Pons (tissue), 1 donor: ENCODE measurements at places on chromosomes 2 and 18.
A peak's percentile ranks its signal among the peaks of the same experiment; 100 is the strongest.

DNA sequence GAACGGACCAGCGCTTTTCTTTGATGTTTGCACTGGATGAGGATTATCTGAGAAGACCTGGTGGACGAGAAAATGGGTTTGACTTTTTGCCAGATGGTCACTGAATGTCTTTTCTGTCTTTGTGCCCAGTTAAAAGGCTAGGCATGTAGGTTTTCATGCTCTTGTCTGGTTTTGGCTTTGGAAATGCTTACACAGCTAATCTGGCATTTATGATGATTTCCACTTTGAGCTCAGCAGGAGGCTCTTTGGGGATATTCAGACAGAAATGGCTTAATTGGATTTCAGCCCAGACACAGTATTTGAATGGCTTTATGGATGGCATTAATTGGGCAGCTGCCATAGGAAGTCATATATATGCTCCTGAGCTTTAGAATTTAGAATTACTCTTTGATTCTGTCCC, 59.6 kb downstream of the NCK2 start:
- DNase-seq: no peak

DNA sequence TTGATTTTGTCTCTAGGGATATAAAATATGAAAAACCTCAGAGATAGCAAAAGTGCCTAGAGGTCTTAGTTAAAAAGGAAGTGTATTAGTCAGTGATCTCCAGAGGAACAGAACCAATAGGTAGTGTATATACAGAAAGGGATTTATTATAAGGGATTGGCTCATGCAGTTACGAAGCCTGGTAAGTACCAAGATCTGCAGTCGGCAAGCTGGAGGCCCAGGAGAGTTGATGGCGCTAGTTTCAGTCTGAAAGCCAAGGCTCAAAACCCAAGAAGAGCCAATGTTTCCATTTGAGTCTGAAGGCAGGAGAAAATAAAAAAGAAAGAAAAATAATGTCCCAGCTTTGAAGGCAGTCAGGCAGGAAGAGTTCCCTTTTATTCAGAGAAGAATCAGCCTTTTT, 93.3 kb downstream of the COLEC12 start:
- no peak for DNase-seq

GRCh38 chr2:147846412-147847081, 1.7 kb downstream of the ACVR2A start:
- peak; percentile 67 for DNase-seq

GRCh38 chr2:138475277-138475776, 26.2 kb upstream of the SPOPL start:
- no peak for DNase-seq

- DNase-seq: no peak
Measured at GRCh38 chr2:24915796-24916195, 4.2 kb downstream of the ADCY3 start.

DNA sequence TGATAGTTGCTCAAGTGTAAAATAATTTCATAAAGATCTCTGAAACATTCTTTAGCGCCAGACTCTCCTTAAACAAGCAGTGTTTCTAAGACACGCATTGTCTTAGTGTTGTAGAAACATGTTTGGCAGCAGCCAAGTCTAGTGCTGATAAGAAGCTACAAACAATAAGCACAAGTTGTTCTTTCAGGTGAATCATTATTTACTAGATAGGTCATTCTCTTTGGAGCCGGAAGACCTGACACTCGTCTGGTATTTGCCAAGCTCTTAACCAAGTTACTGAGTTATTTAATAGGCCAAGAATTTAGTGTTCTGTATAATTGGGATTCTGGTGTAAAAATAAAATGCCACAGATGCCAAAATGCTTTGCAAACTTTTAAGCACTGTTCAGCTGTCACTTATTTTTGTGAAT, 852.1 kb downstream of the CPS1 start:
- DNase-seq: no peak

DNA sequence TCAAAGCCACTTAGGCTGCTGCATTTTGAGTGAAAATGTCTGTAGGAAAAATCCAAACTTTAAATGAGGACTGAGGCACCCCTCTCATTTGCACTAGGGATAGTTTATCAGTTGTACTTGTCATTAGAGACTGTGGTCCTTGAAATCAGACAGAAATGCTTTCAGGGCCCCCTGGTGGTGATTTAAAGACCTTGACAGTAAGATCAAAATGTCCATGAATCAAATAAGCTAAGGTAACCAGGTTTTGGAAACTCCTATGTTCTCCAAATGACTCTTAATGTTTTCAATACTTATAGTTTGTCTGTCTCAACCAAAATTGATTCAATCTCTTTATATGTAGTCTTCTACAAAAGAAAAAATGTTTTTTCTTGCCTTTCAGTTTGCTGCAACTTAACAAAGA, 28.8 kb upstream of the DDX18 start:
- DNase-seq: peak; percentile 43

DNA sequence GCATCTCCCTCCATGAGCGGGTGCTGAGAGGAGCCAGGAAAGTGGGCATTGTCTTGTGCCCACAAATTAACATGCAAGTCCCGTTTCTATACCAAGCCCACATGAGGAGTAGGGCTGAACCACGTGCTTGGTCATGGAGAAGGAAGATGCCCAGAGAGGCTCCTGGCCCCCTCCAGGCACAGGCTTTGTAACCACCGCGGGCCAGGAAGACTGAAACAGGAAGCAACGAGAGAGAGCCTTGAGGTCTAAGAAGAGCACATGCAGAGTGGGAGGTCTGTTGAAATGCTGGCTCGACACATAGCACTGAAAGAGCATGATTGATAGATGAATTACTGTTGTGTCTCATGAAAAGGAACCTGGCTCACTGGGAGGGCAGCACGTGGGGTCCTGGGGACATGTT, 36.3 kb downstream of the VWA3B start:
- peak; percentile 51 for DNase-seq

DNA sequence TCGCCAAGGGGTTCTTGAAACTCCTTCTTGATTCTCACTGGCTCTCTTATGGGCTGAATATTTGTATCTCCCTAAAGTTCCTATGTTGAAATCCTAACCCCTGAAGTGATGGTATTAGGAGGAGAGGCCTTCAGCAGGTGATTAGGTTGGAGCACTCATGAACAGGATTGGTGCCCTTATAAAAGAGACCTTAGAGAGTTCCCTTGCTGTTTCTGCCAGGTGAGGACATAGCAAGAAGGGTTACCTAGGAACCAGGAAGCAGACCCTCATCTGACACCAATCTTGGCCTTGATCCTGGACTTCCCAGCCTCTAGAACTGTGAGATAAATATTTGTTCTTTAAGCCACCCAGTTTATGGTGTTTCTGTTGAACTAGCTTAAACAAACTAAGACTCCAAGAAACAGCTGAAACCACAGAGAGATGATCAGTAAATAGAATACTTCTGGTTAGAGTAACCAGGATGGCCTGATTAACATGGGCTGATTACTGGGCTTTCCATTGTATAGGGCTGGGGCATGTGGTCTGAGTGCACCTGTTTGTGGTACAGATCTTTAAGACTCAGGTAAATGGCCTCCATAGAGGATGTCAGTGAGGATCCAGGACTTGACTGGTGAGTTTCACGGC, 7.7 kb upstream of the CDC42EP3 start:
- no peak for DNase-seq

- DNase-seq: no peak
Measured at GRCh38 chr2:2171624-2172023, 159.5 kb downstream of the MYT1L start.

DNA sequence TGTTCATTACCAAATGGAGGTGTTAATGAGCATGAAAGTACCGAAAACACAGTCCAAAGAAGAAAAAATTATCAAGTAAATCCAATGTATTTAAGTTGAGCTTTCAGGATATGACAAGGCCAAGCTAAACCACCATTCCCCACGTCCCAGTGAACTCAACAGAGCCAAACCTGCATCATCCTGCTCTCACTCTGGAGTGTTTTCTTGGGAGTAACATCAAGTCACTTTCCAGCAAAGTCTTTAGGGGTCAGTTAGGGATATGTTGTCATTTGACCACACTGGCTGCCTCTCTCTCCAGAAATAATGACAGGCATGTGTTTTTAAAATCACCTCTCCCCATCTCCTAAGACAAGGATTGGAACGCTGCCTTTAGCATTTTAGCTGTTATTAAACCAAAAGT, 140.5 kb downstream of the SRBD1 start:
- DNase-seq: no peak

- no peak for DNase-seq
Measured at GRCh38 chr18:48720655-48721025, 181.8 kb downstream of the CTIF start.

DNA sequence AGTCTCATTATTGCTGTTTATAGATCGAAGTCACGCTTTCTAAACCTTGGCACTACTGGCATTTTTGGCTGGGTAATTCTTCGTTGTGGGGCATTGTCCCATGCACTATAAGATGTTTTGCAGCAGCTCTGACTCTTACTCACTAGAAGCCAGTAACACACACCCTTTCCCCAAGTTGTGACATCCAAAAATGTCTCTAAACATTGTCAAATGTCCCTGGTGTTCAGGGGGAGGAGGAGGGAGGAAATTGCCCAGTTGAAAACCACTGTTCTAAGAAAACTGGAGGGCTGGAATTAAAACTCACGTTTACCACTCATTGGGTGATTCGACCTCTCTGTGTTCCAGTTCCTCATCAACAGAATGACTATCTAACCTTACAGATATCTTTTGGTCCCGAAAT, 115.7 kb upstream of the KLF7 start:
- no peak for DNase-seq

DNA sequence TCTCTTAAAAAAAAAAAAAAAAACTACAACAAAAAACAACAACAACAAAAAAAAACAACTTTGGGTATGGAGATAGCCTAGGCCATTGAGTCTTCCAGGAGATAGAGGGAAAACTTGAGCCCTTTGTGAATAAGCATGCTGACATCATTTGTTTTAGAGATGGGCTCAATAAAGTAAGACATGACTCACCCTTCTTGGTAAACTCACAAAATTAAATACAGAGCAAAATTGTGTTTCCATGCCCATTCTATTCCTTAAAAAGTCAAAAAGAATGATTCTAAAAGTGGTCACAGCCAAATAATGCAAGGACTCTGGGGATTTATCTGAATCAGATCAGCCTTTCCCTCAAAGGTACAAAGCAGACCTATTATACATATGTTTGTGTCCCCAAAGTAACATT, 117.4 kb downstream of the ETAA1 start:
- DNase-seq: no peak

DNA sequence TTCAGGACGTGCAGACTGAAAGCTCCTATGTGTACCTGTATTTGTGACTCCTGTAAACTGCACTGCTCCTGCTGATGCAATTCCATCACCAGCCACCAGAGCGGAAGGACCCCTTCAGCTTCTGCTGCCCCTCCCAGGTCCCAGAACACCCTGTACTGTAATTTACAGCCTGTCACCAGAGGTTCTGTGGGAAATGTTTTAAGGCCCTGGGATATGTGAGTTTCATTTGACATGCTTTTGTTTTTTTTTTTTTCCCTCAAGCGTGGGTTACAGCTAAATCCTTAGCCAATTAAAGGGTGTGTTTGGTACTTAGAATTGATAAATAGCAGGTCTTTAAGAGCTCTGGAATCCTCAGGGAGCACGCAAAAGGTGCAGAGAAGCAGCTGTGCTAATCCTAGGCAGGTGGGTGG, 79.4 kb downstream of the KCTD1 start:
- DNase-seq: no peak

GRCh38 chr2:197259470-197259999, 51.0 kb downstream of the ANKRD44 start:
- no peak for DNase-seq

GRCh38 chr2:143068509-143068908, 60.7 kb upstream of the ARHGAP15 start:
- no peak for DNase-seq

- no peak for DNase-seq
Measured at GRCh38 chr18:22974001-22974400, 40.9 kb downstream of the RBBP8 start.

DNA sequence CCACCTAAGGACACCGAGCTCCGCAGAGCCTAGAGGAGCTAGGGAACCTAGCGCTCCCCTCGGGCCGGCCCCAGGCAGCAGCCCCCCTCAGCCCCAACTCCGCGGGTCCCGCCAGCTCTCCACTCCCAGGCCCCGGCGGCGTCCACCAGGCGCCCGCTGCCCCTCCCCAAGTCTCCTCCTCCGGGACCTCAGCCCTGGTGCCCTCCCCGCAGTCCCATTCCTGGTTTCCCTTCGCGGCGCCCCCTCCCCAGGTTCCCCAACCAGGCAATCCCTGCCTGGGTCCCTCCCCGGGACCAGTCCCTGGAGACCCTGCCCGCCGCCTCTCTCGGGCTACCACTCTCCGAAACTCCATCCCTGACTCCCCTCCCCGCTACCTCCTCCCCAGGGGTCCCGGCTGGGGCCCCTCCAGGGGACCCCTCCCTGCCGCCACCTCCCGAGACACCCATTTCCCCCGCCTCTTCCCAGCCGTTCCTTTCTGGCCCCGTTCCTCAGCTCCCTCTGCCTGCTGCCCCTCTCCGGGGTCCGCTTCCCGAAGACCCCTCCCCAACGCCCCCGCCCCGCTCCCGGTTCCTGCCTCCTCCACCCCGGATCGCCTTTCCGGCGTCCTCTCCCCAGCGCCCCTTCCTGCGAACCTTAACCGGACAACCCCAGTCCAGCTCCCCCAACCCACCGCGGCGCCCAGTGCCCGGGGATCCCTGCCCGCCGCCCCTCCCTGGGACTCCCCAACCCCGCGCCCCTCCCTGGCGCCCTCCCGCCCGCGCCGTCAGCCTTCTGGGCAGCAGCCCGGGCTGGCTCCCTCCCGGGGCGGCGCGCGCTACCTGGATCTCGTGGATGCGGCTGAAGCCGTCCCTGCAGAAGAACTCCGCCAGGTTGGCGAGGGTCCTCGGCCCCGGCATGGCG, 678 bp downstream of the CYP27C1 start:
- DNase-seq: no peak

DNA sequence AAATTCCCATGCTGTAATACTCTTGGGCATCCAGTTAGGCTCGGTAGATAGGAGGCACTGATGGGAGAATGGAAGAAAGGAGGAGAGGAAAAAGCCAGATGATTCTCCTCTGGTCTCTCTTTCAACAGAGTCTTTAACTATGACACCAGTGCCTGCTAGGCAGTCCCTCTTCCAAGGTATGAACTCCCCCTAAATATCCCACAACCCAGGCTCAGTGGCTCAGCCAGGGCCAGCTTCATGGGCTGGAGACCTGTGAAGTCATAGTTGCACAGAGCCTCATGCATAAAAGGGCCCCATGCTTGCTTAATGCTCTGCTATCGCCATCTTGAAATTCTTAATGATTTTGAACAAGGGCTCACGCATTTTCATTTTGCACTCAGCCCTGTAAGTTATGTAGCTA, 869.2 kb upstream of the GCFC2 start:
- DNase-seq: no peak

DNA sequence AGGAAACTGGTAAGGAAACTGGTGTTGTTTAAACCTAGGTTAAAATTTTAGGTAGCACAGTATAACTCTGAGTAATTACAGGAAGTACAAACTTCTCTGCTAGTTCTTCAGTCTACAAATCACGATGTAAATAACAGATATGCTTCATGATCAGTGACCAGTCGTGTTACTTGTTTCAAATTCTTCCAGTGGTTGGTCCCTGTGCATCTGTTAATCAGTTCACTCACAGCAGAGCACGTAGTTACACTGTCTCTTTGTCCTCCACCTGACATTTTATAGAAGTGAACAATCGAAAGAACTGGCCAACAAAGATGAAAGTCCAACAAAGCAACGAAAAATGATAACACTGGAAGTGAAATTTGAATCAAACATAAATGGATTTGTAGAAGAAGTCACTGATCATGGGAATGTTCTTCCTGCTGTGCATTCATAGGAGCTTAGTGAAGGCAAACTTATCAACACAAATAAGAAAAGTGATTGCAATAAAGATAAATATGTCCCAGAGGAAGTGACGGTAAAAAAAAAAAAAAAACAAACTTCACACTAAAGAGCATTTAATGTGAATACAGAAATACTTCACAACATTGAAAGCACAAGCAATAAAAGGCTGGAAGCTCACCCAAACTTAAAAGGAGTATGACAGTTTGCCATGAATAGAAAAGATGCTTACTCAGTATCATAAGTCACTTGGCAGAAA, 7.0 kb downstream of the EIF2AK2 start:
- DNase-seq: no peak
